ENCODE measurements at places on chromosomes 6 and 20. TPM values are rescaled to one million over a fixed set of nuclear protein-coding genes. Genes with fewer than 3 reads are reported as not detected.

GRCh38 chr20:50039706-50040431, 57.1 kb downstream of the SNAI1 start:
- no peak for DNase-seq

MAP3K7 gene
- 31.3 TPM for total RNA-seq

DNA sequence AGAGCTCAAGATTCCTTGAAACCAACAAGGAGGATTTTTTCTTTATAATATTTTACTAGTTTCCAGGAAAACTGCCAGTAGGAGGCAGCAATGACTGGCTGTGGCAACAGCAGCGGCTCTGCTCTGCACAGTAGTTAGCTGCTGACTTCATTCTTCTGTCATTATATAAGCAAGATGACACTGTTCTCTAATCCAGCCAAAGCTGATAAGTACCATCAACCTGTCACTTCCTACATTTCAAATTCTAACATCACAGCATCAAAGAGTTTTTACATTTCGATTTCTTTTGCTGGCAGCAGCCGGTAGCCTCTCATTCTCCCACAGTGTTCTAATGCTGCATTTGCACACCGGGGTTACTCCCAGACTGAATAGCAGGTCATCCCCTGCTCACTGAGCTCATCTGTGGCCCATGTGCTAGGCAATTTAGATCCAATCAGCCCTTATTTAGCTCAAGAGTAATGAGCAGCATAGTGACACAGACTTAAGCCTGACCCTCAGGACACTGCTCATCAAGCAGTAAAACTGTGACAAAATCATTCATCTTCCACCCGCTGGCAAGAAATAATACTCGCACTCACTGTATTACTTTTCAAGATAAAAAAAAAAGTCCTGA, 67.8 kb downstream of the MMS22L start:
- DNase-seq: no peak

KCNQ2 gene
- total RNA-seq: not detected

- DNase-seq: no peak
These were observed 64.0 kb downstream of the RSPO3 start for GRCh38 chr6:127182501-127182900.

DNA sequence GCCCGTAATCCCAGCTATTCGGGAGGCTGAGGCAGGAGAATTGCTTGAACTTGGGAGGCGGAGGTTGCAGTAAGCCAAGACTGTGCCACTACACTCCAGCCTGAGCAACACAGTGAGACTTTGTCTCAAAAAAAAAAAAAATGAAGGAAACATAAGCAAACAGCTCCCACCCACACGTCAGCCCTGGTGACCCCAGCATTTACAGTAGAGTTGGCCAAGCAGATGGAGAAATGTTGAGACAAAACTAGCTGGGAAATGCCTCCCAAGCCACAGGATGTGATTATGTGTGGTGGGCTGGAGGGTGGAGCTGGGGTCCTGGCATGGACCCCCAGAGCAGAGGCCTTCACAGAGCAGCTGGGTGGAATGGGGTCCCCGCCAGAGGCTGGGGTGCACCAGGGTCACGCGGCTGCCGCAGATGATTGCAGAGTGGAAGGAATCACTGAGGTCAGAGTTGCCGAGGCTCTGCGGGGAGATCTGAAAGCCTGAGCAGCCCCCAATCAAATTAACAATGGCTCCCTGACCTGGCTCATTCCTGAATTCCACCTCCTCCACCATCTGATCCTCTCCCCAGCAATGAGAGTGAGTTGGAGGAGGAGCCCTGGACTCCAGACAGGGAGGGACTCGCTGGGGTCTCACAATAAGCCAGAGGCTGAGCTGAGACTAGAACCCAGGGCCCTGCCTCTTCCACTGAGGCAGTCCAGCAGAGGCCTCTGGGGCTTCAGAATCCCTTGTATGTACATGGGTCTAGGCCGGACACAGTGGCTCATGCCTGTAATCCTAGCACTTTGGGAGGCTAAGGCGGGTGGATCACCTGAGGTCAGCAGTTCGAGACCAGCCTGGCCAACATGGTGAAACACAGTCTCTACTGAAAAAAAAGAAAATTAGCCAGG, 34.7 kb upstream of the TGM2 start:
- DNase-seq: no peak
